CD4-positive, alpha-beta T cell treated with Interleukin-12 subunit alpha and Interleukin-12 subunit beta, for 1 hour (primary cell): ENCODE measurements at places on chromosomes 12 and 14.

- no peak for DNase-seq
These were observed 73.6 kb downstream of the GNS start for GRCh38 chr12:64685605-64686004.

DNA sequence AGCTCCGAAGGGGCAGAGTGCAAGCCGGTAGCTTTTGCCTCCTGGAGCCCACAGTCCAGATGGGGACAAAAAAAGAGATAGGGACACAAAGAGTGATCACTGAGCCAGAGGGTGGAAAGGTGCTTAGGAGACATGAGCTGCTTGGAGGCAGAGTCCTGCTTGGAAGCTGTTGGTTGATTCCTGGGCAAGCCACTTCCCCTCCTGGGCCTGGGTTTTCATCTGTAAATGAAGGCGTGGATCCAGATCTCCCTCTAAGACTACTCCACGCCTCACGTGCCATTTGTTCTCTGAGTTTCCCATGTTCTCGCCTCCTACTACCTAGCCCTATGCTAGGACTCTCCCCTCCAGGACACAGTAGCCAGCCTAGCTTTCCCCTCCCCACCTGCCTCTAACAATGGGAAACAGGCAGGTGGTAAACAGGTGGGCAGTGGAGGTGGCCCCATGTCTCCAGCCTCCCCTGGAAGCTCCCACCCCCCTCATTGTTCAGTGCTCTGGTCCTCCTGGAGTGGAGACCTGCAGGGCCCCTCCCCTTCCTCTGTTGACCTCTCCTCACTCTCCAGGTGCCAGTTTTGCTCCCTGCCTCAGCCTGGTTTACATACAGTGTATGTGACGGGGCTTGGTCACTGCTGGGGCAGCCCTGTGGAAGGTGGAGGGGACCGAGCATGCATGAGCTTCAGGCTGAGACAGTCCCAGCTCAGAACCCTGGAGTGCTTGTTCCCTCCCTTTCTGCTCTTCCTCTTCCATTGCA is 3.8 kb downstream of the SERPINA3 start:
- no peak for DNase-seq

- DNase-seq: no peak
These were observed 67.3 kb downstream of the GSC start for GRCh38 chr14:94702629-94703028.

DNA sequence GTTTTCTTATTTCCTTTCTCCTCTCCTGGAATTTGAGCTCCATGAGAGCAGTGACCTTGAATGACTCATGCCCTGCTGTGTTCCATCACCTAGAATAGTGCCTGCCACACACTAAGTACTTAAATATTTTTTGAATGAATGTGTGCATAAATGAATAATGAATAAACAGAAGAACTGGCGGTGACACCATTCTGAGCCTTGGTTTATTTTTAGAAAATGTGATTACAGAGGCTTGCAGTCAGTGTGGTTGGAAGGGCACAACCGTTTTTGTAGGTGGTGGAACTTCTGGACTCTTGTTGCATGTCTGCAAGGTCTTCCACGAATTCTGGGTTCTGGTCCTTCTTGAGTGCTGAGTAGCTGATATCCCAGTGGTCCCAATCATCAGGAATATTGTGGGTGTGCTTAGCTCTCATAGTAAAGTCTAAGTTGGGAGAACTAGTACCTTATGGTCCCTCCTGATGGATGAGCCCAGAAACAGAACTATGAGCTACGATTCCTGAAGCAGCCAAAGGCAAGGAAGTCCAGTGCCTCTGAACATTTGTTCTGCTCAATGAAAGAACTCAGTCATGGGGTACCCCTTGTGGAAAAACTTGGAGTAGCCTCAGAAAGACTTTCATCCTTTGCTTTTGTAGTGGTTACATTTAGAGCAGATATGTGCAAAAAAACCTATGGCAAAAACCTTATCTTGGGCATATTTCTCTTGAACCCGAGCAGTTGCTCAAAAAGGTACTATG is 28.8 kb upstream of the BHLHE41 start:
- no peak for DNase-seq

DNA sequence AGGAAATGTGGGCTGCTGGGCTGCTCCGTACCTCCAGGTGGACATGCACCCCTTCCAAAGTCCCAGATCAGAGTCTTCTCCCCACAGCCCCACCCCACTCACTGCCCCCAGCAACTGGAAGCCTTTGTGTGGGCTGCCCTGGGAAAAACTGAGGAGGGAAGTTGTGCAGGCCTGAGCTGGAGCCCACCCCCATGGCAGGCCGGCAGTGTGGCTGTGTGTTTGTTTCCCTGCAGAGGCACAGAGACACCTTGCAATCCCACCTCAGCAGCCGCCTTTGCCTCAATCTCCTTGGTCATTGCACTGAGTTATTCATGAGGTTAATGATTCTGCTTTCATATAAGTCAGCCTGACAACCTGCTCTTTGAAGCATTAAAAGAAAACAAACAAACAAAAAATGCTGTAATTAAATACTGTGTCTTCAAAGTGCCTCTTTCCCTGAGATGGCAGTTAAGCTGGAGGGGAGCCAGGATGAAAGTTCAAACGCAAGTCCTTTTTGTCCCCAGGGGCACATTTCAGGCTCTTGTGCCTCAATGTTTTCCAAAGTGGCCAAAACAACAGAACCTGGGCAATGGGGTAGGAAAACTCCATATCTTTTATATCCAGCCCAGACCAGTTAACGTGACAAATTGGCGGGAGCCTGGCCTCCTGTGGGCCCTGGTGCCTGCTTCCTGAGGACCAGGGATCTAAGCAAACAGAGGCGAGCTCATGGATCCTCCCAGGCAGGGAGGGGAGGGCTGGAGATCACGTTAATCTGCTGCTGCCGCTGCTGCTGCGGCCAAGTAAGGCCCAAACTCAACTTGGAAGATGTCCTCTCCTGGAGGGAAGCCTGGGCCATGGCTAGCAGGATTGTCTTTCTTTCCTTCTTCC is 51.9 kb upstream of the TSPAN11 start:
- no peak for DNase-seq

- no peak for DNase-seq
These were observed 74.5 kb downstream of the ETV6 start for GRCh38 chr12:11723993-11724392.

DNA sequence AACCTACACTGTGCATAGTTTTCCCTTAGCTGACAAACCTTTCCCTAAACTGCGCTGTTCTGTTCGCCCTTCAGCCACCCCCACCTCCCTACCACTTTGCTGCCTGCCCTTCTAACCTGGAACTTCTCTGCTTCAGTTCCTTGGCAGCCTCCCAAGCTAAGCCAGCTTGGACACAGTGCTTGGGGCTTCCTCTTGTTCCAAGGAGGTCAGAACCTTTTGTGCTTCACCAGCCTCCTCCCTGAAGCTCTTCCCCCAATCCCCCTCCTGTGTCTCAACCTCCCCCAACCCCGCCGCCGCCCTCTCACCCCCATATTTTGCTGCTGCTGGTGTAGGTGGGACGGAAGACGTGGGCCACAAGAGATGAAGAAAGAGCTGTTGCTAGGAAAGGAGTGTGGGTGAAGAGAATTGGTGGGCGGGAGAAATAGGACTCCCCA is 8.1 kb upstream of the RIC8B start:
- DNase-seq: no peak

DNA sequence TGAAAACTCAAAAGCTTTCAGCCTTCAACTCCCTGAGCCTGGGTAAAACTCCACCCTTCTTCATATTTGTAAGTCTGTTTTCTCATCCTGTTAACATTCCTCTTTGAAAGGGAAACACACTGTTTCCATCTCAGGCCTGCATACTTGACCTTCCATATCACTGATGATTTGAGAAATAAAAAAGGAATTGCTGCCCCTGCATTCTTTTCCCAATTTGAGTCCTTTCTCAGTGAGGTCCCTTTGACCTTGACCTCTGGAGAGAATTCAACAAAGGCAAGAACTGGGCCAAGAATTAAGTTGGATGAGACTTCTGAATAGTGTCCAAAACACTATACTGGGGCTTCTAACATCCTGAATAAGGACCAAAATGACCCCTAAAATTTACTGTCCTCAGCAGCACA is 108.0 kb downstream of the AEBP2 start:
- no peak for DNase-seq

DNA sequence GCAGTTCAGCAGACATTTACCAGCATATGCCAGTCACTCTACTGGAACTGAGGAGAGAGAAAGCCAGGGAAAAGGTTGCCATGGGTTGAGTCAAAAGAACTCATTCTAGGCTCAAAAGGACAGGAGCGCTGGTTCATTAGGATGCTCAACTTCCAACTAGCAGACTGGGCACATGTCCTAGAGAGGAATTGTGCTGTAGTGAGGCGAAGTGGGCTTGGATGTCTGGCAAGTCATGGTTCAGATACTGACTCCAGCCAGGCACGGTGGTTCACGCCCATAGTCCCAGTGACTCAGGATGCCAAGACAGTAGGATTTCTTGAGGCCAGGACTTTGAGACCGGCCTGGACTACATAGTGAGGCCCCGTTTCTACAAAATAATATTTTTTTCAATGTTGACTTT is 281.5 kb downstream of the CACNA1C start:
- no peak for DNase-seq

DNA sequence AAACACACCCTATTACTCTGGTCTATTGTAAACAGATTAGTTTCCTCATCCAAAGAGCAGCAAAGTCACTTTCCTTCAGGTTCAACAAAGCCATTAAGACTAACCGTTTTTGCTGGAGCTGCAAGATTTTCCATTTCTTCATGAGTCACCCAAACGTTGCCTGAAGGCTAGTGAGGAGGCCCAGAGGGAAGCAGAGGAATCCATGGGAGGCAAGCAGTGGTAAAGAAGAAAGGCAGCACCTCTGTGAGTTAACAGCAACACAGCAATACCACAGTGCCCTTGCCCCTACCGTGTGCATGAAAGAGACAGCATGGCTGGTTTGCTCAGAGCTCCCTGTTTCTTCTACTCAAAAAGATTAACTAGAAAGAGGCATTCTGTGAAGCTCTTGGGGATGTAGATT is 206.3 kb downstream of the ACSS3 start:
- DNase-seq: no peak

- DNase-seq: no peak
These were observed 193.0 kb downstream of the SYT1 start for GRCh38 chr12:79057540-79057939.

GRCh38 chr12:1690578-1691122 is at the start of gene ADIPOR2:
Gene ADIPOR2 (plus strand): TSS chr12:1691070. CDS start chr12:1754344, 63,274 bp downstream.
- peak; percentile 96 for DNase-seq

- DNase-seq: no peak
These were observed 40.4 kb downstream of the CAPS2 start for GRCh38 chr12:75289753-75290152.
